NCI-H748 treated with DMSO at 0.1 percent for 48 hours (cell line): ENCODE measurements at places on chromosomes 2 and 18.

DNA sequence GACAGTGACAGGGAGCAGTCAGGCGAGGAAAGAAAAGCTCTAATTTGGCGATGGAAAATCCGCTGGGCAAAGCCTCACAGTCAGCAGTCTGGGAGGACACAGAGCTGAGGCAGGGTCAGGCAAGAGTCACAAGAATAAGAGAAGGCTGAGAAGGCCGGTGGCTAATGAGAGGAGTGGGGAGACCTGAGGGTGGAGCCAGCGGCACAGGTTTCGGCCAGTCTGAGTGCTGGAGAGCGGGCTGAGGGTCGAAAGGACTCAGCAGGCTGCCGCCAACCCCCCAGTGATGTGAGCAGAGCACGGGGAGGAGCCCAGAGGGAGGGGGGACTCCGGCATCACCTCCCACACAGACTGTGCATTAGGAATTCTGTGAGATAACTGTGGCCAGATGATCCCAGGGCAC, 500.6 kb upstream of the MYT1L start:
- DNase-seq: no peak

DNA sequence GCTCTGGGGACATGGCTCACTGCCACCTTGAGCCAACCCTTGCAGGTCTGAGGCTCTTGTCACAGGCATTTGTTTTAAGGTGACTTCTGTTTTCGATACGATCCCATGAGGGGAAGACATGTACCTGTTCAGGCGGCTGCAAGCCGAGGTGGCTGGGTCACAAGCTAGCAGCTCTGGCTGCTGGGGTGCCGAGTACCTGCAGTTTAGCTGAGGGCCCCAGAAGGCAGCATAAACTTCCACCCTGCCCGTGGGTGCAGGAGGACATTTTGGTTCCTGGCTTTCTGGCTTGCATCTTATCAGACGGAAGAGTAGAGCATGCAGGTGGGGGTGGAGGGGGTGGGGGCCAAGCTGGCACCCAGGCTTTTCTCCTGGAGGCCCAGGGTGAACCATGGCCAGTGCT, 28.4 kb downstream of the COA5 start:
- no peak for DNase-seq

DNA sequence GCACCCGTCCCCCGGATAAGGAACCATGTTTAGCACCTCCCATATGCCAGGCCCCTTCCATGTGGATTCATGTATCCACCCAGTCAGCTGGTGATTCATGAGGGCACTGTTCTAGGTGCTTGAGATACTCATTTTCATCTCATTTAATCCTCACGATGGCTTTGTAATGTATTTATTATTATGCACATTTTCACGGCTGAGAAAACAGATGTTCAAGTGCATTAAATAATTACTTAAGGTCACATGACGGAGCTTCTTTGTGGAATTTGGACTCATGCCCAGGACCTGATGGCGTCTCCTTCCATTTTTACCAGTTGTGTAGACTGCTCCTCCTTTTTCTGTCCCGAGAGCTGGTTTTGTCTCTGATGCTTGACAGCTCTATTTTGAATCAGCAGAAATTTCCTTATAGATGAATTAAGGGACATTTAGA, 72.2 kb upstream of the RBM44 start:
- DNase-seq: peak; percentile 96

DNA sequence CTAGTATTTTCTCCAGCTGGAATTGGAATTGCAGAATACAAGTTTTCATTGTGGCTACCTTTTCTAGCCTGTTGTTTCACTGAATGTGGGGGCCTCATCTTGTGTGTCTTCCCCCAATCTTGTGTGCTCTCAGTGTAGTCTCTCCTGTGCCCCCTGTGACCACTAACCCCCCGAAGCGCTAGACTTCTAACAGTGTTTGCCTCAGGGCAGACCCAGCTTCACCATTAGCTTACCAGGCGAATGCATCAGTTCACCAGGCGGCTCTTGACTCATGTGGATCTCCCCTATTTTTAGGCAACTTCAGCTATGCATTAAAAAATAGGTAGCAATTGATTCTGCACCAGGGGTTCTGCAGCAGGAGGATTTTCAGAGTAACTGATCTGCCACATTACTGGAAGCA, 376.2 kb upstream of the MEIS1 start:
- DNase-seq: no peak

- DNase-seq: no peak
Observed at GRCh38 chr2:98564541-98565132, 43.7 kb downstream of the COA5 start.

DNA sequence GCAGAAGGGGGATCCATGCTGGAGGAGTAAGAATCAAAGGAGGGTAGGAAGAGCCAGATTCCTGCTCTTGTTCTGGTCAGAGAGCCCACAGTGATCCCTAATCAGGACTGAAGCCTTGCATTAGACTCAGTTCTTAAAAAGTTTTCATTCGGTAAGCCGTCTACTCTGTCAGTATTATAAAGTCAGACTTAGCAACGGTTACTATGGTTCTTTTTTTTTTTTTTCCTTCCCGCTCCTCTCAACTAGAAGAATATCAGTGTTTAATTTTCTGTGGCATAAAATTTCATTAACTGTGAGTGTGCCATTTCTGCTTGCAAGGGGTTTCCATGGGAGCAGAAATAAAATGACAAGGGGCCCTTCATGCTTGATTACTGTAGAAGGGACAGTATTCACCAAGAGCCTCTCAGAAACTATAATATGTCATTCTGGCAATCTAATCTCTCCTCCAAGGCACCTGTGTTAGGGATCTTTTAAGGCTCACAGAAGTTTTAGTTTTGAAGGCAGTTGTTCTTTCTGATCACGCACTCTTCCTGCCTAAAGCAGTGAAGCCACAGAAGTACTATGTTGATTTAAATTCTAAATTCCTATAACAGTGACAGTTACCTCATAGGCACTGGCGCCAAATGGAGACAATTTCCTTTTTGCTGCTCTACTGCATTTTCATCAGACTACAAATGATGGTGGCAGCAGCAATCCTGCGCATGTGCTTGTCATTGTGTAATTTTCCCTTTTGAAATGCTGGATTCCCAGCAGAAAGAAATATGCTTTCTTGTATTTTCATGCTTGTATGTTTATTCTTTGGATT, 57.0 kb downstream of the OSBPL6 start:
- no peak for DNase-seq

DNA sequence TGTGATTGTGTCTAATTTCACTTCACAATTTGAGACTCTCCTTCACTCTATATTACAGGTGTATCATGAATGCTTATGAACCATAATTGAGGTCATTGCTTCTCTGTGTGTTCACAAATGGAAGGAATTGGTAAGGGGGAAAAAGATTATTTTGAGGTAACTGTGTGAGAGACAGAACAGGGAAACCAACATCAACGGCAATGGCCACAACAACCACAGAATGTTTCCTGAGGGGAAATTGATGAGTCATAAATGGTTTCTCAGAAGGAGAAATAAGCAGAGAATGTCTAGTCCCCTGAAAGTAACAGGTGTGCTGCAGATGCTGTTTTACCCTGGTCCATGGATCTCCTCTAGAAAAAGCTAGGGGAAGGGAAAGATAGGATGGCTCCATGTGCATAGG, 361.2 kb upstream of the GALNT5 start:
- DNase-seq: no peak

- DNase-seq: no peak
Observed at GRCh38 chr2:57859755-57860154, 186.9 kb upstream of the VRK2 start.

- no peak for DNase-seq
Observed at GRCh38 chr2:238478216-238478615, 51.5 kb downstream of the ASB1 start.

DNA sequence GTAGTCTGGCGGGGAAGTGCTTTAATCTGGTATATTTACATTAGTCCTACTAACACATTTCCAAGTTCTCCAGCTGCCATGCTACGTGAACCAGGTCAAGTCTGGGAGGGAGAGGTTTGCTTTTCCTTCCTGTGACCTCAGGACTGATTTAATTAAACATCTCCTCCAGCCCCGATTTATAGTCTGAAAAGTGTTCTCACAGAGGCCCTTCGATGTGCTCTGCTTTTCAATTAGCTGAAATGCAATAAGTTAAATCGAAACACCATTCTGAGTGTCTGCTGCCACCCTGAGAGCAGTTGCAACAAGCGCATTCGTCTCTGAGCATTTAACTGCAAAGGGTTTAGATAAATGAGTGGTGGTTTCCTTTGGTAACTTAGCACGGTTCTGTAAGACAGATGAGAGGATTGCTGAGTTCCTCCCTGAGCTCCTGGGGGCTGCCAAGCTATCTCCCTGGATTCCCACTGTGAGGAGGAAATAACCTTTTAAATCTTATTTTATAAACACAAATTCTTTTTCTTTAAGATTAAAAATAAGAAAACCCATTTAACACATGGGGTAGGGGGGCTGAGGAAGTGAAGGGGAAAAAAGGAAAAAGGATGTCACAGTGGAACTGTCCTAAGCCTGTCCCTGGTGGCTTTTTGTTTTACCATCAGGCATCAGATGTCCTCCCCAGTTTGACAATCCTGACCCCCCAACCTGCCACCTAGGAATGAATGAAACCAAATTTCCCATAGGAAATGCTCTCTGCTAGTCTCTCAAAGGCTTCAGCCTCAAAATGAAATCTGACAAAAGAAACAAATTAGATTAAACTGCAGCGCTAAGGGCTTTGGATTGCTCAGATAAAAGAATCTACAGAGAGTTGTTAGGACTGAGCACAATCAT, 56.5 kb upstream of the CREB1 start:
- DNase-seq: peak; percentile 55

DNA sequence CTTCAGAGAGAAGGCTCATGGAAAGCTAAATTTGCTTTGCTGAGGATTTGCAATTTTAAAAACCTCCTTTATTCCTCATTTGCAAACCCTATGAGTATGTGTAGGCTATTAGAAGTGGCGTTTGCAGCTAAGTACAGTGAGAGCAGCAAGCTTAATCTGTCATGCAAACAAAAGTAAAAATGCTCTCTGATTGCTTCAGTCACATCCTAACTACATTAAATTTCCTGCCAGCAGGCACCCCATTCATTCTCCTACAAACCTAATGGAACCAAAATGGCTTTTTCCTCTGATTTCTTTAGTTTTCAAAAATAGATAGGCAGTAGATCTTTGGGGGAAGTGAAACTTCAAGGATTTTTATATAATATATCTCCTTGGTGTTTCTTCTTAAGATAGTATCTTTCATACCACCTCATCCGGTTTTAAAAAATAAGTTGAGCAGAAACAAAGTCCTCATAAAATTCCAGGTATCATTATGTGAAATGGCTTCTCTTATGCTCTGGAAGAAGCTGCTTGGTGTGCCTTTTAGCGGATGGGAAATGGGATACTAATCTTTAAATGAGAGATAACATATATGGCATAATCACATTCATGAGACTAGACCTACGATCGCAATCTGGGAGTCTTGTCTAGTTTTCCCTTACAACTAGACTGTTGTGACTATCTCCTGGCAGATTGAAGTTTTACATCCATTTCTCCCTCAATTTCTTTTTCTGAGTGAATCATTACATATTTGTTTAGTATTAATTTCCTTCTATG, 49.1 kb downstream of the CLIP4 start:
- DNase-seq: no peak

- DNase-seq: no peak
Observed at GRCh38 chr18:48833701-48834412, 116.9 kb downstream of the SMAD7 start.

DNA sequence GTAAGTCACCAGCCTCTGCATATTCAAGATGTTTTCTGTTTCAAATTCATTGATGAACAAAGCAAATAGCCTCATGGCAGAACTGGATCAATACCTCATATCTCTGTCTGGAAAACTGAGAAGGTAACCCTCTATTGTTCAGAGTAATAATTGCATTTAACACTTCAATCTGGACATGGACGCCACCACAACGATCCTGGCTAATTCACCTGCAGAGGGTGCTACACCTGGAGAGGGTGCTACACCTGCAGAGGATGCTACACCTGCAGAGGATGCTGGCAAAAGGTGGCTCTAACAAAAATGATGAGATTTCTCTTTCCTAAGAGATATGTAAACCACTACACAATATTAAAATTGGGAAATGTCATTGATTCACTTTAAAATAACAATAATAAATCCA, 183.1 kb upstream of the HNRNPA3 start:
- peak; percentile 27 for DNase-seq

DNA sequence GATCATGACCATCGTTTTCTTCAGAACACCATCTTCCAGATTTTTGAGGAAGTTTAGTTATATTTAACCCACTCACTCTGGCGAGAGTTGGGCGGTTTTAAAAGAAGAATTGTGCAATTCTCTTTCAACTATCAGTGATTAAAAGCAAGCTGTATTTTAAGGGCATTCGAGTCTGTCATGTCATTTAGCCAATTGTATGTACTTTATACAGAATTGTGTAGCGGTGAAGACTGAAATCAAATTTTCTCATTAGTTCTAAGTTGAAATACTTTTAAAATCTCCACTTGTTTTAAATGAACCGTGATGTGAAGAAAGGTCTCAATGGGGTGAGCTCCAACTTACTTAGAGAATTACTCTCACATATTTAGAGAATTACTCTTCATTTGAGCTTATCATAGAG, 214.6 kb upstream of the DTNA start:
- DNase-seq: no peak

GRCh38 chr2:212176151-212176550, 362.5 kb downstream of the ERBB4 start:
- no peak for DNase-seq

DNA sequence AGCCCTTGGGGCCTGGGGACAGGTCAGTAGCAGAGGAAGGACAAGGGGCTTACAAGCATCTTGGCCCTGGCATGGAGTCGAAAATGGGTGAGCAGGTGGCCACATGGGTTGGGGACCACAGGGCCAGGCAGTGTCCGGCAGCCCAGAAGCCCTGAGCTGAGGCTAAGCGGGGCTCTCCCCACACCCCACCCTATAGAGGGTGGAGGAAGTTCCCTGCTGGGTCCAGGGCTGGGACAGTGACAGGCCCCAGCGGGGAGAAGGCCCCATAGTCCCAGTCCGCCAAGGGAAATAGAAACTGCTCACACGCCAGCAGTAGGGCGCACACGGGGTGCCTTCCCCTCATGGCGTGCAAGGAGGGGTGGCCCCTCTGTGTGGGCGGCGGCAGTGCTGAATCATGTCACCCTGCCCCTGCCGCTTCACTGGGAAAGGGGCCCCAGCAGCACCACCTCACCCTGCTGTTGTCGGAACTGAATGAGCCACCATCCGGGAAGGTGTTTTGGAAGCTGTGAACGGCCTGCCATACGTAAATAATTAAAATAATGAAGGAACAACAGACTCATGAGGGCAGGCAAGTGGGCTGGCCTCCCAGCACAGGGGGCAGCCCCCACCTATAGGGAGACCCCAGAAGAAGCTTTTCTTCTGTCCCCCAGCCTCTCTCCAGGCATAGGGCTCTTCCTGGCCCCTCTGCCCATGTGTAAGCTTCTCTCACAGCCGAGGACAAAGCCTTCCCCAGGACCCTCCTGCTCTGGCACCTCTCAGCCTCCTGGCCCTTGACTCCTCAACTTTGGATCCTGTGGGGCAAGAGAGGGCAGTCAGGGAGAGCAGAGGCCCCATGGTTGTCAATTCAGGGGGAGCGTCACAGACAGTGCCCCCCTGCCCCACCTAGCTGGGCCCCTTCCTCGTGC, 12.7 kb upstream of the DUSP2 start:
- no peak for DNase-seq

GRCh38 chr2:127969446-127969845, 58.4 kb downstream of the SAP130 start:
- DNase-seq: no peak
